Left cardiac atrium (tissue), 4 donors: ENCODE measurements at places on chromosomes 11 and 22.
A peak's percentile ranks its signal among the peaks of the same experiment; 100 is the strongest.

- no peak for DNase-seq
These were observed 39.4 kb upstream of the TTC12 start for GRCh38 chr11:113274713-113275582.

GRCh38 chr11:9664276-9665171 lies 647 bp downstream of the SWAP70 start:
- DNase-seq, result peak; percentile 40

- DNase-seq, result no peak
These were observed 12.5 kb downstream of the MYBPC3 start for GRCh38 chr11:47340010-47340409.

DNA sequence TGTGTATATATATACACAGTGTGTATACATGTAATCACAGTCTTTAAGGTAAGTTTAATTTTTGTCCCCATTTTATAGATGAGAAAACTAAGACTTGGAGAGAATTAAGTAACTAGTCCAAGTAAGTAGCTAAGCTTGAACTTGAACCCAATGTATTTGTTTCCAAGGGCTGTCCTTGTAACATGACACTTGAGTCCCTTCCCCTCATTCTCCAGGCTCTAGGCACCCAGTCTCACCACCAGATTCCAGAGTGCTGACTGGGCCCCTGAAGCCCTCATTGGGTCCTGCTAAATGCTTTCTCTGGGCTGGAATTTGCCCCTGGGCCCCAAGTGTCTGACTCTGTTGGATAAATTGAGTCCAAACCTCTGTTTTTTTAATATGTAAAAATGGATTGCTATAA lies 45.5 kb downstream of the ADM start:
- no peak for DNase-seq

GRCh38 chr11:108524422-108524821 lies 26.2 kb upstream of the POGLUT3 start:
- DNase-seq, result no peak

- no peak for DNase-seq
These were observed 5.1 kb upstream of the CALCA start for GRCh38 chr11:14977101-14977880.

GRCh38 chr22:24455751-24456426 lies 28.5 kb downstream of the ADORA2A start:
- peak; percentile 78 for DNase-seq

DNA sequence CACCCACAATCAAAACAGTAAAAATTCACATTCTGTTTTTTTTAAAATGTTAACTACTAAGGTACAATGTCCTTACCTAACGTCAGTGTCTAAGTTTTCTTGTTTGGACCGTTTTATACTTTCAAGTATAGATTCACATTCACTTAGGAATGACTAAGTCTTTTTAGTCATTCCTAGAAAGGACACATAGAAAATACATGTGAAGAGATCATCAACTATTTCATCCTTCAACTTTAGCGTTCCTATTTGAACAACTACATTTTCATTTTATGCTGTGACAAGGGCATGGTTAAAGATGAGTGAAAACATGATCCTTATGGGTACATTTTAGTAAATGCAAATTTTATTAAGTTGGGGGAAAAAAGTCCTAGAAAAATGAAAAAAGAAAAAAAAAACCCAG lies 62.8 kb downstream of the DDX10 start:
- DNase-seq, result no peak

DNA sequence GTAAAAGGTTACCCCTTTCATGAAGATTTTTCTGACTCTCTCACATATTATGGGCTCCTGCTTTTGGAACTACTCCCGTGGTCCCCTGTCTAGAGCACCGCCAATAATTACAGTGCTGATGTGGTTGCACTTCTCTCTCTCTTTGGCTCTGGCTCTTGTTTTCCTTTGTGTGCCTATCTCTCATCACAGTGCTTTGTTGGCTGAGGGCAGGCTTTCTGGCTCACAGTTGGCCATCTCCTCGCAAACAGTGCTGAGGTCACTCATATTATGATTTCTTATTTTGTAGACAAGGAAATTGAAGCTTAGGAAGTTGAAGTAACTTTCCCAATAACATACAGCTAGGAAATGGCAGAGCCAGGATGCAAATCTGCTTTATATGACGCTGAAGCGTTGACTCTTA lies 192.5 kb downstream of the DDX10 start:
- peak; percentile 48 for DNase-seq

- DNase-seq, result no peak
These were observed 336.4 kb downstream of the BRD1 start for GRCh38 chr22:49491221-49491635.

DNA sequence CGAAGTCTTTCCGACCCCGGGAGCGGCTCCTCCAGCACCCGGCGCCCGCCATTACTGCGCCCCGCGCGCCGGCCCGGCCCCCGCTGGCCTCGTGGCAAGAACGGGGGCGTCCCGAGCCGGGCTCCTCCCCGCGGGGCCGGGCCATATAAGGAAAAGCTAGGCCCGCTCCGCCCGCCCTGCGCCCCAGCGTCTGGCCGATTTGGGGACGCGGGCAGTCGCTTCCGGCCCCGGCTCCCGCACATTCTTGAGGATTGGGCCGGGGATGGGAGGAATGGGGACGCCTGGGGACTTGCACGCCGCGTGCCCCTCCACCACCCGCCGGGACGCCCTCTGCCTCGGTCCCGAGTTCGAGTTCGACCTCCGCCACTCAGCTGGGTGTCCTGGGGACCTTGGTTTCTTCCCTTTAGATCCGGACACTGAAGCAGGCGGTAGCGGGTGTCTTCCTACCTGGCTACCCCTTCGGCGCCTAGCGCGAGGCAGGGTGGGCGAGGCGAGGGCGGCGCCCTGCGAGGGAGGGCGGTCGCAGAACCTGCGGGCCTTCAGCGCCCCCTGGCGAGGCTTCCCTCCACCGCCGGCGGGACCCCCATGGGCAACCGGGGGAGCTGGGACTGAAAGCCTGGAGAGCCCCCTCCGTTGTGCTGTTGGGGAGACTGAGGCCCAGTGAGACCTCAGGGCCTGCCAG lies 3.8 kb downstream of the SMTN start:
- DNase-seq, result peak; percentile 94

DNA sequence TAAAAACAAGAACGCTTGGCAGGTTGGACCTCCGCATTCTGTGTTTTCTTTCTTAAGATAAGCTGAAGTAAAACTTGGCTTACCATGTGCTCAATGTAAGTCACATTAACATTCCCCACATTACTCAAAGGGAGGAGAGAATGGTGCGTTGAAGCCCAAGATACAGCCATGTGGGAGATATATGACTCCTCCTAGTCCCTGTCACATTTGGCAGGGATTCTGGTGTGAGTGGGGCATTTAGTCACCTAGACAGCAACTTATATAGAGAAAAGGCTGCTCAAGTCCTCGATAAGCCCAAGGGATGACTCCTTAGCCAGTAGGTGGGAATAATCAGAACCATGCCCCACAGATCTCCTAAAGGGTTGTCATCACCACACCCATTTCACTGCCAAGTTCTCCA lies 4.6 kb downstream of the PRSS23 start:
- DNase-seq, result no peak

GRCh38 chr11:78363024-78363619 lies 54.5 kb downstream of the GAB2 start:
- DNase-seq, result no peak

GRCh38 chr11:30936491-30936890 lies 350.3 kb upstream of the MPPED2 start:
- no peak for DNase-seq

DNA sequence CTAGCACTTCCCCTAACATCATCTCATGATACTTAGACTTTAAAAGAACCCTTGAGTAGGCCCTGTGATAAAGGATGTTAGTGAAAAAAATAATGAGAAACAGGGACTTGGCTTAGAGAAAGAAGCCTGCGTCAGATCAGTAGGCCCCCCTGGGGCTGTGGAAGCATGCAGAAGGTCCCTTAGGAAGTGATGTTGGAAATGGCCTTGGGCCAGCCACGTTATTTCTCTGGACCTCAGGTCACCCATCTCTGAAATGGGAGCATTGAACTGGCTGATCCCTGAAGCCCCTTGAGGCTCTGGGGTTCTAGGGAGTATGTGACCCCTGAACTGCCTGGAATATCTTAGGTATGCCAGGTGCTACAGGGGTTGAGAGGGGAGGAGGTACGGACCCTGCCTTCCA lies 40.2 kb downstream of the MCM5 start:
- DNase-seq, result no peak

- no peak for DNase-seq
These were observed 29.7 kb upstream of the SORL1-AS1 start for GRCh38 chr11:121482231-121483129.
